Right ventricle myocardium inferior (tissue), 1 donor: ENCODE measurements at places on chromosomes 12 and 14. TPM values are rescaled to one million over a fixed set of nuclear protein-coding genes. Genes with fewer than 3 reads are reported as not detected.

DNA sequence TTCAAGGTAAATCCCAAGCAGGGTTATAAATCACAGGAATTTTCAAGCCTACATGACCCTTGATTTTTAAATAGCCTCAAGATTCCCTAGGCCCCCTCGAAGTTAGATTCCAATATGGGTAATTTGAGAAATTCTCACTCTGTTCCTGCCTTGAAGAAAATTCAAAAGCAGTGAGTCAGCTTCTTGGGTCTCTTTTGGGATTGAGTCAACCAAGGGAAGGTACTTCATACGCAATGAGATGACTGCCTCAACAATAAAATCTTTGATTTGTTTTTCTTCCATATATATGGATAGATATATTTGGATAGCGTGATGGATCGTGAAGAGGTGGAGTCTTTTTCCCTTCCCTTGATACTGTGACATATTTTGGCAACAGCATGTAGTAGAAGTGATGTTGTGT, 180.4 kb upstream of the ATP2B1 start:
- DNase-seq: no peak

RDH12 gene
- not detected for total RNA-seq

- peak; percentile 45 for DNase-seq
Measured at GRCh38 chr12:3022411-3022810, 54.8 kb upstream of the TSPAN9 start.

DNA sequence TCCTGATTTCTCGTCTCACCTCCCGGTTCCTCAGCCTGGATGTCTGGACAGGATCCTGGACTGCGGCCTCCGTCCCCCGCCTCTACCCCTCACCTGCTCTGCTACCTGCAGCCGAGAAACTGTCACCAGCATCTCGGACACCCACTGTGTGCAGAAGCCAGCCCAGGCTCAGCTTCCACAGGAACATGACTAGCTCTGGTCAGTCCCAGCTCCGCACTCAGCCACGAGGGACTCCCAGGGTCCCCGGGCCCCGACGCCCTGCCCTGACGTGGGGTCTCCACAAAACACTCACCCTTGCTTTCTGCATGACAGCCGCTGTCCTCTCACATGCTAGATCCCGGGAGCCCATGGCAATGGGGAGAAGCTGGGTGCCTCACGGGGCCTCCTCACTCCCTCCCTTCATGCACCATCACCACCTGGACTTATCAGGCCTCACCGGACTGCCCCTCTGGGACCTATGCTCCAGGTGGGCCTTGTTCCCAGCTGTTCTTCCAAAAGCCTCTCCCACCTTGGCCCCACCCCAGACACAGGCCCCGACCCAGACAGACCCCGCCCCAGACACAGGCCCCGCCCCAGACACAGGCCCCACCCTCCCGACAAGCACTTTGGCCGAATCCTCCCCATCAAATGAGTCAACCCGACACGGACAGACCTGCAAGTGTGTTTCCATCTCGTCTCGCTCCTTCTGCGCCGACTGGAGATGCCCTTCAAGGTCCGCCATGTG, 26.9 kb upstream of the ANKLE2 start:
- no peak for DNase-seq

TDG gene
- total RNA-seq: 9.7 TPM

DNA sequence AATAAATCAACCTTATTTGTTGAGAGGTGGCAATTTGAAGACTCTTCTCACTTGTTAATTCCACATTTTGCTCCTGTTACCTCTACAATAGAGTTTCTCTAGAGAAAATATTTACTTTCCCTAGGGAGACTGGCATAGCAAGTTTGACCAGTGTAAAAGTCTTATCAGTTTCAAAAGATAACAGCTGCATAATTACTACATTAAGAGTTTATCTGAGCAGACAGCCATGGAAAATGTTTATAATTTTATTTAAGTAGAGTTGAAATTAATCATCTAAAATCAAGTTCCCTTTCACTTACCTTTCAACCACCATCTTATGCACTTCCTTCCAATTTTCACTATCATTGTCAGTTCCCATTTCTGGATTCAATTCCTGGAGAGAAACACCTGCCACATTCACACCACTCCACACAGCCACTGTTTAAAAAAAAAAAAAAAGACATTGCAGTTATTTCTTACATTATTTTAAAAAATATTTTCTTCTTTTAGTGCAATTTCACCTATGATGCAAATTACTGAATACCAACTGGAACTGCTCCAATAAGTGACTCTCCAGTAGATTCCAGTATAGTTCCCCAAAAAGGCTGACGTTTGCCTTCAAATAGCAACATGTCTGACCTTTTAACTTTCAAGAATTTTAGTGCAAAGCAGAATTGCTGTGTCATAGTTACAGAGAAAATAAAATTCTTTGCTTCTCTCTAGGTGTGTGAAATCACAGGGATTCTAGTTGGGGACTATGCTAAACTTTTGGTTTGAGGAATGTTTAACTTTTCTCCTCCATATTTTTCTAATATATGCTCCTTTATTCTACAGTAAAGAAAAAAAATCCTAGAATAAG, 19.4 kb downstream of the LDHB start:
- no peak for DNase-seq

IGFBP6 gene
- total RNA-seq: 54.3 TPM

RILPL2 gene
- total RNA-seq: 2.0 TPM
